B cell (primary cell): ENCODE measurements at places on chromosomes 7 and 10. TPM values are rescaled to one million over a fixed set of nuclear protein-coding genes. Genes with fewer than 3 reads are reported as not detected.

- H3K4me1 ChIP-seq = no peaks in the 10 kb centered on the region
- DNase-seq = no peak
- H3K36me3 ChIP-seq = no peaks in the 10 kb centered on the region
Measured at GRCh38 chr10:7887174-7887816, 69.0 kb downstream of the TAF3 start.

GRCh38 chr10:98916526-98917125 lies 319.0 kb downstream of the HPSE2 start:
- no peaks in the 10 kb centered on the region for H3K27me3 ChIP-seq
- H3K36me3 ChIP-seq = no peaks in the 10 kb centered on the region

GRCh38 chr10:132277311-132277741 lies 30.4 kb downstream of the STK32C start:
- no peak for DNase-seq
- no peak overlapping the region for H3K27ac ChIP-seq
- H3K36me3 ChIP-seq = no peaks in the 10 kb centered on the region
- H3K4me1 ChIP-seq = no peaks in the 10 kb centered on the region
- no peaks in the 10 kb centered on the region for H3K27me3 ChIP-seq
- H3K4me3 ChIP-seq = no peak overlapping the region

- no peak overlapping the region for H3K4me3 ChIP-seq
- H3K4me1 ChIP-seq = peaks cover 13% of the 10 kb centered on the region
- no peaks in the 10 kb centered on the region for H3K36me3 ChIP-seq
- H3K27me3 ChIP-seq = no peaks in the 10 kb centered on the region
Measured at GRCh38 chr10:12729885-12730284, 271.6 kb downstream of the CCDC3 start.

DNA sequence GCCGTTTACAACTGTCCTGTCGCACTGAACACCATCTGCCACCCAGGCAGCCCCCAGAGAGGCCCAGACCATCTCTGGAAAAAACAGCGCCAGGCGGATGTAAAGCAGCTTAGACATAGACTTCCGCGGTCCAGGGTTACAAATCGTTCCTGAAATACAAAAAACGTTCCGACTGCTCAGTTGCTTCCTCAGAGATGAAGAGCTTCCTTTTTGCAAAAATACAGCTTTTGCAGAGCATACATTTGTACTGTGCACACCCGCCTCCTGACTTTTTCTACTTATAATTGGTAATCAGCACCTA lies 11.4 kb downstream of the DAGLB start:
- peaks cover 26% of the 10 kb centered on the region for H3K4me1 ChIP-seq
- H3K36me3 ChIP-seq = peaks cover 25% of the 10 kb centered on the region
- H3K27ac ChIP-seq = peak overlapping the region; percentile 70
- peak; percentile 53 for DNase-seq
- H3K27me3 ChIP-seq = no peaks in the 10 kb centered on the region

DNA sequence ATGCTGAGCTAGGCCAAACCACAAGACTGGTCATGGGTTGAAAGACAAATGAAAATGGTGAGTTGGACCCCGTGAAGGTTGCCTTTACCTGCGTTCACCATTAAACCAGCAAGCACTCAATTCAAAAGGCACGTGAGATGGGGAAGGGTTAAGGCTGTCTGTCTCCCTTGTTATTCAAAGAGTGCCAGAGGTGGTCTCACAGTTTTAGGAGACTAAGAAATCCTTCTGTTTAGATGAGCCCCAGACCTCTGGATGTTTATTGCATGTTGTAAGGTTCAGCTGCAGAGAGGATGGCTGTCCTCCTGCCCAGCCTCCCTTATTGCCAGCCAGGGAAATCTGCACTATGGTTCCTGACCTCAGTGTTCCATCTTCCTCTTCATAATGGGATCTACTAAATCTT lies 498.0 kb upstream of the CELF2 start:
- no peaks in the 10 kb centered on the region for H3K27me3 ChIP-seq
- no peaks in the 10 kb centered on the region for H3K4me1 ChIP-seq
- no peak for DNase-seq
- H3K4me3 ChIP-seq = no peak overlapping the region
- H3K36me3 ChIP-seq = no peaks in the 10 kb centered on the region

DNA sequence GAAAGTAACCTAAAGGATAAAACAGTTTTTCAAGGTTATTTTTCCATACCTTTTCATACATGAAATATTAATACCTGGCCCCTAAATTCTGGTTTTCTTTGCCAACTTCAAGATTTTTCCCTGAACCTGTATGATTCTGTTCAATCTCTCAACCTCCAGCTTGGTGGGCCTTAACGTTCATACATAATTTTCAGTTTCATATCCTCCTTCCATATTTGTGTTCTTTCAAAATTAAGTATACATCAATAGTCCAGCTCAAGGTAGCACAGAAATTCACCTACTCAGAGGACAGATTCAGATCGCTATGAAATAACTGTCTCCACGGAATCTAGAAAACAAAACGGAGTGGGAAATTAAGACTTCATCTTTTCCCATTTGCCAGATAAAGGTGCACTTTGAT lies 505.8 kb upstream of the GHITM start:
- DNase-seq = no peak
- H3K36me3 ChIP-seq = no peaks in the 10 kb centered on the region
- H3K4me1 ChIP-seq = no peaks in the 10 kb centered on the region
- H3K4me3 ChIP-seq = no peak overlapping the region

GRCh38 chr7:84837405-84837804 lies 349.5 kb downstream of the SEMA3D start:
- no peak overlapping the region for H3K27ac ChIP-seq
- no peak overlapping the region for H3K4me3 ChIP-seq
- H3K36me3 ChIP-seq = no peaks in the 10 kb centered on the region
- H3K27me3 ChIP-seq = no peaks in the 10 kb centered on the region
- no peaks in the 10 kb centered on the region for H3K4me1 ChIP-seq

- no peak overlapping the region for H3K27ac ChIP-seq
- no peaks in the 10 kb centered on the region for H3K27me3 ChIP-seq
- H3K36me3 ChIP-seq = no peaks in the 10 kb centered on the region
- no peaks in the 10 kb centered on the region for H3K4me1 ChIP-seq
- DNase-seq = no peak
Measured at GRCh38 chr10:56142092-56142728, 218.8 kb downstream of the ZWINT start.

- H3K27ac ChIP-seq = peak overlapping the region; percentile 80
- DNase-seq = peak; percentile 49
- H3K4me3 ChIP-seq = peak overlapping the region; percentile 76
- H3K36me3 ChIP-seq = no peaks in the 10 kb centered on the region
- peaks cover 17% of the 10 kb centered on the region for H3K4me1 ChIP-seq
Measured at GRCh38 chr10:117373823-117374505, 1.3 kb downstream of the PDZD8 start.

DNA sequence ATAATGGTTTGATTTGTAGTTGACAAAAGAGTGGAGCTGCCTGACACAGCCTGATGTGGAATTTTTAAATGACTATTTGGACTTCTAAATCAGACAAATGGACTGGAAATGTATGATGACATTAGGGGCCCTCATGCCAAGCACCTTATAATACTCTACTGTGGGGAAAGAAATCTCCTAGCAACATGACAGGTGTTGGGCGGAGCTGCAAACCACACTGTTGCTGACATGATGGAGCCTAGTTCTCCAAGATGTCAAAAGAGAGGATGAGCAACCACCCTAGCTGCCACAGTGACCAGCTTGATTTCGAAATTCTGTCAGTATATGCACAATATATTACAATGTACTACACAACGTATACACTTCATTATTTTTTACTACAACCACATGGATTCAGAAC lies 65.8 kb downstream of the RHOBTB1 start:
- no peaks in the 10 kb centered on the region for H3K4me1 ChIP-seq
- H3K27me3 ChIP-seq = no peaks in the 10 kb centered on the region
- H3K36me3 ChIP-seq = no peaks in the 10 kb centered on the region
- no peak for DNase-seq
- H3K4me3 ChIP-seq = no peak overlapping the region

DNA sequence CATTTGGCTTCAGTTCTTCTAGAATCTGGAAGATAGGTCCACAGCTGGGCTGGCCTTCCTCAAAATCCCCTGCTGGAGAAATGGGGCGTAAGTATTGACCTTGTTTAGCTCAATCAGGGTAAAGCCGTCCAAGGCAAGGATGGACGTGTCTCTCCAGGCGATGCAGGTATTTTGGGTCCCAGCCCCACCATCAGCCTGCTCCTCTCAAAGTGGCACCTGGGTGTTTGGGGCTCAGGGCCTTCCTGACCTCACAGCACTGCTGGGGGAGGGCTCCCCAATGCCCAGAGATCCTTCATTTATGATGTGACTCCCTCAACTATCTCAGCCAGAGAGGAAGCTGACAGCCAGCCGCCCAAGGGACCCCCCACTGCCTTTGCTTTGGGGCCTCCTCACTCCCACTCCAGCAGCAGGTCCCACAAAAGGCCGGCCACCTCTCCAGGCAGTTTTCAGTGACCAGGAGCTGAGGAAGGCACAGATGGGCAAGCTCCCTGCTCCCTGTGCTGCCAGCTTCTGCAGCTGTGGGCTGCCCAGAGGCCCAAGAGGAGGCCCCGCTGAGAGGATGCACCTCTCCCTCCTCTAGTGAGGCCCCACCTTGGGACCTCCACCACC lies 140.0 kb upstream of the TCERG1L start:
- no peak for DNase-seq
- H3K27ac ChIP-seq = no peak overlapping the region
- no peaks in the 10 kb centered on the region for H3K36me3 ChIP-seq
- H3K4me3 ChIP-seq = no peak overlapping the region
- H3K4me1 ChIP-seq = no peaks in the 10 kb centered on the region

- H3K27me3 ChIP-seq = no peaks in the 10 kb centered on the region
- H3K4me3 ChIP-seq = no peak overlapping the region
- H3K27ac ChIP-seq = no peak overlapping the region
- peaks cover 17% of the 10 kb centered on the region for H3K4me1 ChIP-seq
- peaks cover 16% of the 10 kb centered on the region for H3K36me3 ChIP-seq
Measured at GRCh38 chr10:132687181-132687892, 98.6 kb downstream of the NKX6-2 start.

DNA sequence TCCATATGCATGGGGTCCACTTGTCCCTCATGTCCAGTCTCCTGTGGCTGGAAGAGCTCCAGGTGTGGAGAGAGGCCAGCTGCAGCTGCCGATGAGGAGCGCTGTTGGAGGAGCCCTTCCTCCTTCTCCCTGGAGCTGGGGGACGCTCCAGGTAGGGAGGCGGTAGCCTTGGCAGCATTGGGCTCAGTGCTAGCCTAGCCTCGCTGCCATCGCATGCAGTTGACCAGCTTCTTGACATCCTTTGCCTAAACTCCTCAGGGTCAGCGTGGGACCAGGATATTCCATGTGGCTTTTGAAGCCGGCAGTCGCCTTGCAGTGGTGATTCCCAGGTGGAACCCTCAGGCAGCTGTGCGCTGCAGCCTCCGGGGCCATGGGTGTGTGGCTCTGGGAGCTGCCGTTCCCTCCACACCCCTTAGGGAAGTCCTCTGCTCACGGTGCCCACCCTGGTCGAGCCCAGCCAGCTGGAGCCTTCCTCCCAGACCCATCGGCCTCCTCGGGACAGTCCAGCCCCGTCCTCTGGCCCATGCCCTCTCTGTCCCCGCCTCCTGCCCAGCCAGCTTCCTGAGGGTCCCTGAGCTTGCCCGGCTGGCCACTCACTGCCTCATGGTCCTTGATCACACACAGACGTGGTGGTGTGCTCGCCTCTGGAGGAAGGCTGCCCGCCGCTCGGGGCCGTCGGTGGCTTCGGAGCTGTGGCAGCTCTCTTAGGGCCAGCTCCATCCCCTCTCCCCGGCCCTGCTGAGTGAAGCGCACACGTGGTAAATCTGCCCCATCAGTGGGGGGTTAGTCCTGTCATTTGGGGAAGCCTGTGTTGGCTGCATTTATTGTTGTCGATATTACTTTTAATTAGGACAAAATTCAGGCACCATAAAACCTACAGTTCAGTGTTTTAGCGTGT lies 21.2 kb downstream of the INPP5A start:
- no peaks in the 10 kb centered on the region for H3K36me3 ChIP-seq
- no peaks in the 10 kb centered on the region for H3K27me3 ChIP-seq
- DNase-seq = no peak
- H3K4me1 ChIP-seq = peaks cover 76% of the 10 kb centered on the region

- no peak for DNase-seq
- no peaks in the 10 kb centered on the region for H3K27me3 ChIP-seq
- no peaks in the 10 kb centered on the region for H3K4me1 ChIP-seq
- no peaks in the 10 kb centered on the region for H3K36me3 ChIP-seq
- no peak overlapping the region for H3K4me3 ChIP-seq
- no peak overlapping the region for H3K27ac ChIP-seq
Measured at GRCh38 chr7:103487419-103487818, 41.4 kb upstream of the SLC26A5 start.

- H3K4me1 ChIP-seq = peaks cover 4% of the 10 kb centered on the region
- H3K36me3 ChIP-seq = no peaks in the 10 kb centered on the region
- DNase-seq = peak; percentile 61
- H3K27me3 ChIP-seq = no peaks in the 10 kb centered on the region
Measured at GRCh38 chr10:60114765-60115586, 208.6 kb upstream of the CCDC6 start.

- no peak overlapping the region for H3K27ac ChIP-seq
- no peaks in the 10 kb centered on the region for H3K36me3 ChIP-seq
- peaks cover 2% of the 10 kb centered on the region for H3K27me3 ChIP-seq
- no peak overlapping the region for H3K4me3 ChIP-seq
Measured at GRCh38 chr7:25358926-25359325, 130.6 kb upstream of the NPVF start.

Gene FOXI2
- not detected in 2 replicates for total RNA-seq

Gene ITGA8
- not detected in 2 replicates for total RNA-seq

Gene ADIRF
- not detected in 2 replicates for total RNA-seq

Gene PTF1A
- not detected in 2 replicates for total RNA-seq

Gene IFIT1B
- total RNA-seq = not detected in 2 replicates

Gene ECHDC3
- total RNA-seq = 8.7 and 9.6 TPM in 2 replicates

Gene SPDYE11
- total RNA-seq = not detected in 2 replicates
